ENCODE measurements at places on chromosomes 4 and X.

GRCh38 chr4:24266951-24267722, 317.2 kb downstream of the DHX15 start:
- no peak for DNase-seq

DNA sequence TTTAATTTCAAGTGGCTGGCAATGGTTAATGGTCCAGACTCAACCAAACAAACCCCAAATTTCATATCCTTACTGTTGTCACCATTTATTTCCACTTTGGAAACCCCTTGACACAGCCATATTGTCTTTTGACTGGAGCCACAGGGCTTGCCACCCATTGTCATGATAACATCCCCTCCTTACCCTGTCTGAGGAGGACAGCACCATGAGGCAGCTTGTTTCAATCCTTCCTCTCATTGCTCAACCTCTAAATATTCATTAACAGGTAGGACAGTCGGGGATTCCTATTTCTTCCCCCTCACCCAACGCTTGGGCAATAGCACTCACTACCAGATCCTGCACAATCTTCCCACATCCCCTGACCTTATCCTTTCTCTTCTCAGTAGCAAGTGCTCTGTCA, 92.1 kb downstream of the CEP135 start:
- no peak for DNase-seq

- DNase-seq: no peak
These were observed 45.4 kb downstream of the TTC29 start for GRCh38 chr4:146900295-146900694.

GRCh38 chr4:115780835-115781234, 667.4 kb upstream of the NDST4 start:
- no peak for DNase-seq

DNA sequence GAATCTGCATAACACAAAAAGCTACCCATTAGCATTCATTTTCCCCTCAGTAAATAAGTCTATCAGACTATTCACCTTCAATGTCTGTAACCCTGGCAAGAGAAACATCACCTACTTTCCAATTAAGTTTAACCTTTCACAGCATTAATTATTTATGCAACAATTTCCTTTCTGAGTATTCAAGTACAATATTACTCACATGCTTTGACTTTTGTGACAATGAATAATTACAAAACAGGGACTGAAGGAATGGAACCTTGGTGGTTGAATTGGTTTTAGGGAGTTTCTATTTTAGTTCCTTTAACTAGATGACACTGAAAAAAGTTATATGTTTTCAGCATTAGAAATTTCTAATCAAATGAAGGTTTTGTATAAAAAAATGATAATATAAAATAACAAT, 932.3 kb upstream of the EPHA5 start:
- no peak for DNase-seq

GRCh38 chr4:70380578-70380977, 2.4 kb upstream of the SMR3B start:
- DNase-seq: no peak

DNA sequence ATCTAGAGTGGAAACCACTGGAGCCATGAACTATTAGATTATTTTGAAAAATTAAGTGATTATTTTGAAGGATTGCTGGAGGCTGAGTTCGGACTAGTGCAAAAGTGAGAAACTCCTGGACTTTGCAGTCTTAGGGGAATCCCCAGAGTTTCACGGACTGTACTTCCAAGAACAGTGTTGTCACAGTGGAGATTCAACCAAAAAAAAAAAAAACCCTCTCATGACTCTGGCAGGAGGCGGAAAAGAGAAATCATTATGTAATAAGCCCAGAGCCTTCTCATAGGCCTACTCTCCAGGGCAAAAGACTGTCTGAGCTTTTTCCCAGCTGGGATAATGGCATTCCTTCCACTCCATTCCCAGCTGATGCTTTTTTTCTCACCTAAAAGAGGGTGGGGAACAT, 16.8 kb upstream of the C4orf51 start:
- DNase-seq: no peak

GRCh38 chr4:148017801-148018200, 285.9 kb downstream of the ARHGAP10 start:
- no peak for DNase-seq

- DNase-seq: no peak
These were observed 983.2 kb upstream of the IGFBP7 start for GRCh38 chr4:58093352-58093751.

DNA sequence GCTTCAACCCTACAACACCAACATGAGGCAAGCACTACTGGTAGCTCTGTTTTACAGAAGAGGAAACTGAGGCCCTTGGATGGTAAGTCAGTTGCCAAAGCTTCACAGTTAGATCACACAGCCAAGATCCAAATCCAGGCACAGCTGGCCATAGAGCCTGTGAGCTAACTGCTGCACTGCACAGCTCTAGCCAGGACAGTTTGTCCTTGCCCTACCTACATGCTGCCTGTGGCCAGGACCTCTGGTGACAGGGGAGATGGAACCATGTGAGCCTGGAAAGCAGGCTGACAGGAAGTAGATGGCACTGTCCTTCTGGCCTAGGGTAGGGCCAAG, 257.8 kb downstream of the FBXW7 start:
- no peak for DNase-seq

- DNase-seq: no peak
These were observed 202.5 kb upstream of the MAB21L2 start for GRCh38 chr4:150379454-150379853.

- no peak for DNase-seq
These were observed 100.2 kb downstream of the LIMCH1 start for GRCh38 chr4:41638203-41638602.

DNA sequence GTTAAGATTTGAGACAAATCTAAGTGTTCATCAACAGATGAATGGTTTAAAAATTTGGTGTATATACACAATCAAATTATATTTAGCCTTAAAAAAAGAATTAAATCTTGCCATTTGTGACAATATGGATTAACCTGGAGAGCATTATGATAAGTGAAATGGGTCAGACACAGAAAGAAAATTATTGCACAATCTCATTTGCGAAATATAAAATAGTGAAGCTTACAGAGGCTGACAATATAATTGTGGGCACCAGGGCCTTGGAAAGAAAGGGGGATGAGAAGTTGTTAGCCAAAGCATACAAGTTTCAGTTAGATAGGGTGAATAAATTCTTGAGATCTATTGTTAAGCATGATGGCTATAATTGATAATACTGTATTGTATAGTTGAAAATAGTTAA, 883.0 kb downstream of the TECRL start:
- no peak for DNase-seq

DNA sequence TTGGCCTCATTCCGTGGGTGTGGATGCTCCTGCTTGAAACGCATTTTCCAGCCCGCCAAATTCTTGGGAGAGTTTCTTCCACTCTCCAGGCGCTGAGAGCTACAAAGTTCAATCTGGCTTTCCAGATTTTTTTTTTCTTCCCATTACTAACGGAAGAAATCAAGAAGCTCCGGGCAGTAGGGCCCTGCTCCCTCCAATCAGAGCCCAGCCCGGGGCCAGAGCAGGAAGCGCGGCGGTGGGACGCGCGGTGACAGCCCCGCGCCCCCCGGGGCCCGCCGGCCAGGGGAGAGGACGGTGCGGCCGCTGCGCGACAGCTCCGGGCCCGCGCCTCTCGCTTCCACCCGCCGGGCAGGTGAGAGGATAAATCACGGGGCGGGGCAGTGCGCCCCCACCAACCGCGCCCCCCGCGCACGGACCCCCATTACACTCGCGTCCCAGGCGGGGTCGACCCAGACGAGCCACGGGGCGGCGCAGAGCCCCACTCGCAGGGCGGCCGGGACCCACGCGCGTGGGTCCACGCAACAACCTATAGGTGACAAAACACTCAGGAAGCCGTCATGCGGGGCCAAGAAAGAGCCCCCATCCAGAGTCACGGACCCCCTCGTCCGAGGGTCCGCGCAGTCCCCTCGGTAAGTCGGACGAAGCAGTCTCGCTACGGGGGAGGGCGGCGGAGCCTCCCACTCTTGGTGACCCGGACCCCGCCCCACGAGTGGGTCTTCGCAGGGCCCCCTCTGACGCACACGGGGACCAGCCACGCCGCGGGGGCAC, 868 bp downstream of the AFAP1 start:
- DNase-seq: no peak

DNA sequence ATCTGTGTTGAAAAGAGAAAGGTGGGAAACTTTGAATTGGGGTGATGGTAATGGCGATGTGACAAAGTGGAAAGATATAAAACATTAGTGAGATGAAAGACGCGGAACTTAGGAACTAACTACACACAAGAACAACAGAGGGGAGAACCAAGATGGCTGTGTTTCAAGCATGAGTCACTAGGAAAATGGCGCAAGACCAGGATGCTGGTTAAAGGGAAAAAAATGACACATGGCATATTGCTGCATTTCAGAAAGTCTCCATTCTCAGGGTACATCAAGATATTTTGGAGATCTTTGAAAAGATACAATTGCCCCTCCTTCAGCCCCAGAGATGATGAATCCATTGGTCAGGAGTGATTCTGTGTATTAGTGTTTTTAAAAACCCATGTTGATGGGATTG, 164.4 kb downstream of the FBXO8 start:
- DNase-seq: no peak

DNA sequence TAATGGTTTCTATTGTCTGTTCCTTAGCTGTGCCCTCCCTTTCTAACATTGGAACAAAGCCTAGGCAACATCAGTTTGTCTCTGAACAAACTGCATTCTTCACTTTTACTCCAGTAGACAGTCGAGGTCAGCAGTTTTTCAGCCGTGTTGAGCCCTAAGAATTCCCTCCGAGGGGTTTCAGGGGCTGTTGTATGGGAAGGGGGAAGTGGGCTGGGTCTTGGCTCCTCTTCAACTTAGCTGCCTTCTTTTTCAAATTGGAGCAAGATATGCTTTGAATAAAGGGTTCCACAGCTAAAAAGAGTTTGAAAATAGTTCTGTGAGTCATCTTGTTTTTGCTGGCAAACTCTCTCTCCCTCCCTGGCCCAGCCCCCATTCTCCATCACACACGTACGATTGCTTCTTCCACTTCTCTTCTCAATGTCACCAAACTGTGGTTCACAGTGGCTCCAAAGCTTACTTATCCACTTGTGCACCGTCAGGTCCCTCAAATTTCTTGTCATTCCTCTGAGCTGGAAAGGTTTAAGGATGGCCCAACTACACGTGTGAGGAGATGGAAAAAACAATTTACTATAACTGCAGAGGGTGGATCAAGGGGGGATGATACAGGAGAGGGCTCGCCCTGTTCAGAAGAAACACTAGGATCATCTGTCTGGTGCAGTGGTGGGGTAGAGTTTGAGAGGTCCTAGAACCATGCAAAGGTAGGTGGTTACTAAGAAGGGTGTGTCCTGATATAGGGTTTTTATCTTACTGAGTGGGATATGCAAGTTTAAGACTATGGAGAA, 9.2 kb upstream of the MAML3 start:
- no peak for DNase-seq

DNA sequence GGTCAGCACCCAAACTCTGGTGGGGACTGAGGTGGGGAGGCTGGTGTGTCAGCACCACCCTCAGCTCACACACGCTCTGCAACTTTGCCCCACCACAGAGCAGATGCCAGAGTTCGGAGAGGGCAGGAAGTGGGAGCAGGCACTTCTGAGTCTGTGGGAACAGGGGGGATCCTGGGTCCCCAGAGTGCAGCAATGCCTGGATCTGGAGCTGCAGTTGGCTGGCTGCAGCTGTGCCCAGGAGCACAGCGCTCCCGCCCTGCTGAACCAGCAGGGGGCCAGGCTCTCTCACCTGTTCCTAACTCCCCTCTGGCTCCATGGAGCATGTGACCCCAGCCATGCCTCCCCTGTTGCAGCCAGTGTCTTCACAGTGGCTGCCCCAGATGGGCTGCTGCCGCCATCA, 252.4 kb downstream of the SPOCK3 start:
- DNase-seq: no peak

Data from stimulated activated CD8-positive, alpha-beta memory T cell treated with anti-CD3 and anti-CD28 coated beads, Interleukin-7, amount 100 ng/mL, for 24 hours (primary cell).